Fibroblast of skin of right biceps (primary cell): ENCODE measurements at places on chromosomes 3 and 15.

DNA sequence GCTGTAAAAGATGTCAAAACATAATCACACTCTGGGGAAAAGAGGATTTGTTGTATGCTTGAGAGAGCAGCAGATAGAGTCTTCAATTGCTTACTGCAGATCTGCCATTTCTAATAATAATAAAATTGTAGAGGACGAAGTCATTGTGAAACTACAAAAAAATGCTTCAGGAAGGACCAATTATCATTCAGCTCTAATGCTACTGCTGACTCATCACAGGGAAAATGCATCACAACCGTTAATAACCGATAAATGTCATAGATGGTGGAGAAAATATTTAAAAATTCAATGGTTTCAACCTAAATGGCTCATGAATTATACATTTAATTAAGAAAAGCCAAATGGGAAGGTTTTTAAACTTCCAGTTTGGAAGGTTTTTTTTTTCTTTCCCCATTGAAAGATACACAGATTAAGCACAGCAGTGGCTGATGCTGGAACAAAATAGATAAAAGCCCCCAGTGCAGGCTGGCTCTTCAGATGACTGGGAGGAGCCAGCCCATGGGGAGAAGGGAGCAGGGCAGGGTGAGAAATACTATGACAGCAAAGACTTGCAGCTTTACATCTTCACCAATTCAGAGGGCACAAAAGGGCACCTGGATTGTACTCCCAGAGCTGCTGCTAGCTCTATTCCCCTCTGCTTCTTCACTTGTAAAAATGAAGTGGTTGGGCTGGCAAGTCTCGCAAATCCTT, 196.1 kb downstream of the CNTN6 start:
- no peak for DNase-seq

DNA sequence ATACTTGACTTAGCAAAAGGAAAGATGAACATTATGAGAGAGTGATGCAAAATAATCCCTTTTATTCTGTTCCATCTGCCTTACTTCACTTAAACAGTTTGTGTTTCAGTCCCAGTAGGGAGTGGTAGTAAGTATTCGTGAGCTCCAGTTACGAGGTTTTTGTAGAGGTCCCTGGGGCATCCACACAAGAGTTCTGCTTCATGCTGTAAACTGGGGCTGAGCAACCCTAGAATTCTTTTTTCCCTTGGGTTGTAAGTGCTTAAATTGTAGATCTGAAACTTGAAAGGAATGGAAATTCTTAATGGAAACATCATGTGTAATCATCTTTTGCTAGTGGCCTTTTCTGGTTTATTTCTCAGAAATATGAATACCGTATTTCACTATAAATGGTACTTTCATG, 79.5 kb downstream of the SEMA6D start:
- DNase-seq = no peak

GRCh38 chr15:25410649-25411048, 28.2 kb downstream of the UBE3A start:
- DNase-seq = peak; percentile 26

DNA sequence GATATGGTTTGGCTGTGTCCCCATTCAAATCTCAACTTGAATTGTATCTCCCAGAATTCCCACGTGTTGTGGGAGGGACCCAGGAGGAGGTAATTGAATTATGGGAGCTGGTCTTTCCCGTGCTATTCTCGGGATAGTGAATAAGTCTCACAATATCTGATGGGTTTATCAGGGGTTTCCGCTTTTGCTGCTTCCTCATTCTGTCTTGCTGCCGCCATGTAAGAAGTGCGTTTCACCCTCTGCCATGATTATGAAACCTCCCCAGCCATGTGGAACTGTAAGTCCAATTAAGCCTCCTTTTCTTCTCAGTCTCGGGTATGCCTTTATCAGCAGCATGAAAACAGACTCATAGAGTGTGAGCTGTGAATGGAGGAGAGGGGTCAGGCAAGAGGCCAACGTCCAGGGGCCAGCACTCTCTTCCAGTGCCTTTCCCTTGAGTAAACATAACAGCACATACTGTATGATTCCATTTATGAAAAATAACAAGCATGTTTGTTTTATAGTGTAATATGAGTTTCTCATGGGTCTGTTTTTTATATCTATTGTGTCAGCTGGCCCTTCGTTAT, 16.3 kb upstream of the LCTL start:
- no peak for DNase-seq

DNA sequence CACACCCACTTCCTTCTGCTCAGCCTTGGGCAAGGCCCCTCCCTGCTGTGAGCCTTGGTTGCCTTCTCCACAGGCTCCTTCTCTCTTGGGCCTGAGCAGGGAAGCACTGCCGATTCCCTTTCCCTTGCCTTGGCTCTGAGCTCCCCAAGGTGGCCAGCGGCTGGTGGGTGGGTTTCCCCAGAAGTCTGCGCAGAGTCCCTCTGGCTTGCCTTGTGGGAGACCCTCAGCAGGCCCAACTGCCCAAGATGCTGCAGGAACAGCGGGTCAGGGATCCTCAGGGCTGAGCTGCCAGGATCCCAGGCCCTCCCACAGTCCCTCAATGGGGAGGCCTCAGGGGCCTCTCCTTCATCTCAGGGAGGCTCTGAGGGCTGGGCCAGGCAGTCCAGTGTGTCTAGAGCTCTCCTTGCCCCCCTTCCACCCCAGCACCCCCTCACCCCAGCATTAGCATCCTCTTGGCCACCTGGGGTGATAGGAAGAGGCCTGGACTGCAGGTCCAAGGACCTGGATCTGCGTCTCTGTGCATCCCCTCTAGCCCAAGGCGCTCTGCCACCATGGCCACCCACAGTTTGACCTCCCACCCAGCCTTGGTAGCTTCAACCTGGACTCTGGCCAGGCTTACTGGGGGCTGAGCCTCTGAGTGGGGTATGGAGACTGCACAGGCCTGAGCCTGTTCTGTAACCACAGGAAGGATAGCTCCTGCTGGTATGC, 68.6 kb downstream of the EXOG start:
- no peak for DNase-seq

- no peak for DNase-seq
These were observed 163.6 kb upstream of the PRICKLE2 start for GRCh38 chr3:64388886-64389285.

- no peak for DNase-seq
These were observed 106.0 kb upstream of the LINGO1 start for GRCh38 chr15:77738441-77739302.

- no peak for DNase-seq
These were observed 283.6 kb downstream of the UACA start for GRCh38 chr15:70479785-70480184.

GRCh38 chr3:82087958-82088357, 326.5 kb upstream of the GBE1 start:
- DNase-seq = peak; percentile 90

DNA sequence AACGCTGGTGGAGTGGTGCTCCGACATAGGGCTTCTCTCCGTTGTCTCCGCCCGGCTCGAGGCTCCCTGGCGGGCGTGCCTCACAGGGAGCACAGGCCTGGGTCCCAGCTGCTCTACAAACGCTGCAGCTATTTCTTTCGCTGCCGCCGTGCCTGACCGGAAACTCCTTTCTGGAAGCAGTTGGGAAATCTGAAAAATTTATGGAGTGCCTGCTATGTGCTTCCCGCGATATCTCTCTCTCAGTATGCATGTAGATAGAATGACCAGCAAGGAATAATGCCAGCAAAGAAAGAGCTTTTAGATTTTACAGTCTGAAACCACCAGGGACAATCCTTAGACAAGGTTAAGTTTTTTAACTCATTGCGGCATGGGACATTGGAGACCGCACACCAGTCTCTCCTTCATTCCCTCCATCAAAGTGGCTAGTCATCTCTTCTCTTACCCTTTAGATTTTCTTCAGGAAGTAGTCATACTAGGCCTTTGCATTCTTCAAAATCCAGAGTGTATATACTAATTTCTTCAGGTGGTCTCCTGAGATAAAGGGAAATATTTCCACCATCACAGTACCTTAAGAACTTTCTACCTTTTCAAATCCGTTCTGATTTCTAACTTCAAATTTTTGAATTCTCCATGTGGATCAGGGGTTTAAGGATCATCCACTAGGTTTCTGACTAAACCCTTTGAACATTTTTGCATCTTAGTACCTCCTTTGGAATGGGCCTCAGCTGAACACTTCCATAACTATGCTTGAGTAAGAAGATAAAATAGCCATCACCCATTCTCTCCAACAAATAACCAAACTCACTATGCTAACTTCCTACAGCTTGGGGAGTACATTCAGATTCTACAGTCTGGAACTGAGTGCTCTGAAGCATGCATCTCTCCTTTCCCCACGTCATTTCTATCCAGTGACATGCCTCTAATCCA, 1.1 kb upstream of the NPHP3 start:
- DNase-seq = peak; percentile 18

DNA sequence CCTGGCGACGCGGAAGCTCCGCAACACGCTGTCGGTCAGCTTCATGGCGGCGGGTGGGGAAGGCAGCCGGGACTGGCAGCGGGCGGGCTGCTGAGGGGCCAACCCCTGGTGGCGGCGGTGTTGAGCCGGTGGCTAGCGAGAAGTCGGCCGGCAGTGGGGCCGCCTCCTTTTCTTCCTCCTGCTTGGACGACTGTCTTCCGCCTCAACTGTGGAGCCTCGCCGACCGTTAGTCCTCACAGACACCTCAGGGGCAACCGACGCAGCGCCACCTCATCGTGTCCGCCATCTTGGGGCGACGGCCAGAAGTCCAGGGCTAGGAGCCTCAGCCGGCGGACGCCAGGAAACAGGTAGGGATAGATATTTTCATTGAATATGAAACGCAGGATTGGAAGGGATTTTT, 875.1 kb downstream of the NSUN3 start:
- no peak for DNase-seq

- DNase-seq = peak; percentile 14
These were observed 2.6 kb downstream of the ATP8B4 start for GRCh38 chr15:50116477-50116876.

DNA sequence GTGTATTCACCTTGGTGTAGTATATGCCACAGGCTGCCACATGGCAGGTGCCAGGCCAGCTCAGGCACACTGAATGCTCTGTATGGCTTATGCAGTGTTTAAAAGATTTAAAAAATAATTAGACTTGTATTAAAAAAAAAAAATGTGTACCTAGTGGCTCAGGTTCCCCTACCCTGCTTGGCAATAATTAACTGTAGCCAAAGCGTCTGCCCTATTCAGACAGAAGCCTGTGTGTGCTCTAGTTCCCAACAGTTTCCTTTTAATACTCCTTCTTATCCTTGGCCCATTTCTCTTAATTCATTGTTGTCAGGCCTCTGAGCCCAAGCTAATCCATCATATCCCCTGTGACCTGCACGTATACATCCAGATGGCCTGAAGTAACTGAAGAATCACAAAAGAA, 752.2 kb upstream of the CFAP20DC start:
- no peak for DNase-seq

DNA sequence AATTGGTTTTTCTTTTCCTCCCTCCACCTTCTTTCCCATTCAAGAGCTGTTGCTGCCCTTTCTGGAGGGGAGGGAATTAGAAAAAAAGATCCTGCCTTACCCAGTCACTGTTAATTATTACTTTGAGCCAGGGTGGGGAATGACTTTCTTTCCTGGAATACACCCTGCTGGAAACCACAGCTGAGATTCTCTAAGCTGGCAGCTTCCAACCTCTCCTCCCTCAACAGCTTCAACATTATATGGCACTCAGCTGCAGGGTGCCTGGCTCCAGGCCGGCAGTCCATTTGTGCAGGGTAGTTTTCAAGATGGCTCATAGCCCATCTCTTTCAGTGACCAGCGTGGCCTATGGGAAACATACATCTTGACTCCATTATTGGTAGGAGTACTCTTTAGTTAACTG, 105.8 kb downstream of the UBE3A start:
- no peak for DNase-seq

DNA sequence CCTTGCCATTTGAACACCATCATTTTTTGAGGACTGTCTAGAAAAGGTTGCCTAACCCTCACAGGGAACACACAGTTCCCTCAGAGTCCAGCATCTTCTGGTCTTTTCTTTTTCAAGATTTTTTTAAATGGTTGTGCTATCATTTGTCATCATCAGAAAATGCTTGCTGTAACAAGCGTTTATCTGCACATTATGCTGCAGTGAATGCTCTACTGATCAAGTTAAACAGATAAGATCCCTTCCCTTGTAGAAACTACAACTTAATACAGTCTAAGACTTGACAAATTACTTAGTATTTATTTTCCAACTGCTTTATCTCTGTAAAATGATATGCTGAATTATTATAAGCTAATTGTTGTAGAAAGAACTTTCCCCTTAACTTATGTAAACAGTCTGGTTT, 11.9 kb upstream of the ALPK3 start:
- DNase-seq = no peak

DNA sequence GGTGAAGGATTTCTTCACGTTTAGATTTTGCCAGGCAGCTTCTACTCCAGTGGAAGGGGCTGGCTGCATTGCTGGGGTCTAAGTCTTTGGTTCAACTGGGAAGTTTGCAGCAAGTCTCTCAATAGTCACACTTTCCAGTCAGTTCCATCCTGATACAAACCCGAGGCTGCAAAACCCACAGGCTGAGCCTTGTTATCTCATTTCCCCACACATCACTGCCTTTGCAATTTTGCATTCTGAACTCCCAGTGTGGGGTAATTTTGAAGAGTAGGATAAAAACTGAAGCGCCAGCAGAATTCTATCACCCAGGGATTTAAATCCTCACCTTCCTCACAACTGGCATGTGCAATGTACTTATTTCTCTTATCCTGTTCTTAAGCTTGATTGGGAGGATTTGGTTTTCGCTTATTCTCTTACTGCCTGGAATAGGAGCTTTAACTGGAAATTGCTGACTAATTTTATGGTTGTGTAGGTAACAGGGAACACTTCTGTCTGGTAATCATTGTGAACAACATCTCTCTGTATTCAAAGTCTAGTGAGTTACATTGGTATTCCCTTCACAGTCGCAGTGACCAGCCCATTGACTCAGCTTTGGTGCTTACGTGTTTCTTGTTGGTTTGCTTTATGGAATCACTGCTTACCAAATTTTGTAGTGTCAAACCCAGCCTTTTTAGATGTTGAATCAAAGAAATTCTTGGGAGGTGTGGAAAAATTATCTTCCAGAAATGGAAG, 142.0 kb upstream of the TOPAZ1 start:
- no peak for DNase-seq

DNA sequence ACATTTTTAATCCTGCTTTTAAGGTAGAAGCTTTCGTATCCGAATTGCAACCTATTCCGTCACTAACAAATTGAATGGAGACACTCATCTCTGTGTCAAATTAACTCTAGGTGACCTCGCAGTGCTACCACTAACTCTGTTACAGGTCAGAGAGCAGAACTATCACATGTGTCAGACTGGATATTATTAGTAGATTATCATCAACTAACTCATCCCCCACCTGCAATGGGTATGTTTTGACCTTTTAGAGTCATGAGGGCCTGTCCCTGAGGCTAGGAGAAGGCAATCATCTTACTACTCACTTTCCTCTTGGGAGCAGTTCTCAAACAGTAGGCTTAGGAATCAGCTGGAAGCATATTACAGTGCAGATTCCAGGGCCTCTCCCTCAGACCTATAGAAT, 2.0 kb downstream of the GLDN start:
- DNase-seq = no peak

GRCh38 chr3:119289404-119289770, 4.8 kb upstream of the ARHGAP31 start:
- DNase-seq = no peak

DNA sequence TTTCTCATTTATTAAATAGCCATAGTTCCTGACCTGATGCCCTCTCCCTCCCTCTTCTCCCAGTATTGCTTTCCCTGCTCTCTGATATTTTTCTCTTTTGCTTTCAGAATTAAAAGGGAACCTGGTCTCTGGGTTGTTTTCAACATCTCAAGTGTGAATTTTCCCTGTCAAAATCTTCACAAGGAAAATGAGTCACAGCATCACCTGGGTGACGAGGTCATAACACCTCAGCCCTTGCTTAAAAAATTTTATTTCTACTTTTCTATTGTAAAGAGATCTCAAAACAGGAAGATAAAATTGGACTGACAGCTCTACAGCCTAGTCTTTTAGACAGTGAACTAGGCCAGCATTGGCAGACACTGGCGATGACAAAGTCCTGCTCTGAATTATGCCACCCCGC, 40.1 kb downstream of the GAP43 start:
- DNase-seq = no peak
